ENCODE measurements at places on chromosomes 1 and 21.

GRCh38 chr1:165900576-165901380 is 73.4 kb downstream of the UCK2 start:
- peak overlapping the region; percentile 98 for H3K27ac ChIP-seq
- H3K4me3 ChIP-seq, result no peak overlapping the region
- DNase-seq, result no peak
- no peaks in the 10 kb centered on the region for H3K27me3 ChIP-seq

DNA sequence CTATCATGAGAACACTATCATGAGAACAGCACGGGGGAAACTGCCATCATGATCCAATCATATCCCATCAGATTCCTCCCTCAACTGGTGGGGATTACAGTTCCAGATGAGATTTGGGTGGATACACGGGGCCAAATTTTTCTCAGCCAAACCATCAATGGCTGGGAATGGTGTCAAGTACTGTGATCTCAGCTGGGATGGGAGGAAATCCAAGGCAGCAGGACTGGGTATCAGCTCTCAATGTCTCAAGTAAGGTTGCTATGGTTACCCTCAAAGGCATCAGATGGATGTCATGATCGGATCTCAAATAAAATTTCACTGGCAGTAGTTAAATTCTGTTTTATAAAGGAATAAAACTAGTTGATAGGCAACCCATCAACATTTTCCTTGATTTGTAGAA is 399.0 kb downstream of the KCNT2 start:
- H3K27ac ChIP-seq, result no peak overlapping the region
- no peaks in the 10 kb centered on the region for H3K4me1 ChIP-seq
- H3K4me3 ChIP-seq, result no peak overlapping the region
- no peaks in the 10 kb centered on the region for H3K27me3 ChIP-seq

GRCh38 chr21:28875078-28875477 is 117.6 kb downstream of the LTN1 start:
- H3K27me3 ChIP-seq, result no peaks in the 10 kb centered on the region
- H3K27ac ChIP-seq, result no peak overlapping the region
- H3K4me1 ChIP-seq, result no peaks in the 10 kb centered on the region
- peaks cover 27% of the 10 kb centered on the region for H3K36me3 ChIP-seq
- DNase-seq, result no peak
- H3K4me3 ChIP-seq, result no peak overlapping the region

GRCh38 chr1:205920861-205921569 is 22.2 kb downstream of the SLC26A9 start:
- no peaks in the 10 kb centered on the region for H3K36me3 ChIP-seq
- no peak overlapping the region for H3K27ac ChIP-seq
- no peak overlapping the region for H3K4me3 ChIP-seq
- H3K4me1 ChIP-seq, result peaks cover 3% of the 10 kb centered on the region
- peaks cover 2% of the 10 kb centered on the region for H3K27me3 ChIP-seq

GRCh38 chr1:40337443-40337842 is 20.4 kb upstream of the COL9A2 start:
- peaks cover 36% of the 10 kb centered on the region for H3K27me3 ChIP-seq
- H3K27ac ChIP-seq, result no peak overlapping the region
- H3K36me3 ChIP-seq, result peaks cover 2% of the 10 kb centered on the region
- H3K4me3 ChIP-seq, result no peak overlapping the region

DNA sequence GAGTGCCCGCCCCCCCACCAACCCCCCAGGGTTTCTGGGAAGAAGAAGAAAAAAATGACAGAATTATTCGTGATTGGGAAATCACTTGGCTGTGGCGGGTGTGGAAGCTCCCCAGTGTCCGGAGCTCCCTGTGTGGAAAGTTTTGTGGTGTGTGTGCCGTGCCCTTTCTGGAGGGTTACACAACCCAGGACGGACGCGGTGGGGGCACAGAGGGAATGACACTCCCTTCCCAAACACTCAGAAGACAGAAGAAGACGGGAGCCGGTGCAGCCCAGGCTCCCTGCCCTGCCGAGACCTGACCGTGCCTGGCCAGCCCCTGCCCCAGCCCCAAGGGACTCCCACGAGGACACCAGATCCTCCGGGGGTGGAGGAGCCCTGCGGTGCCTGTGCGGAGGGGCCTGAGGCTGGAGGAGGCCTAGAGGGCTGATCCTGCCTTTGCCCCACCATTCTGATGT is 33.0 kb upstream of the ADARB1 start:
- H3K27ac ChIP-seq, result peak overlapping the region; percentile 84
- H3K36me3 ChIP-seq, result no peaks in the 10 kb centered on the region
- no peaks in the 10 kb centered on the region for H3K27me3 ChIP-seq
- H3K4me3 ChIP-seq, result peak overlapping the region; percentile 51
- DNase-seq, result no peak
- H3K4me1 ChIP-seq, result peaks cover 36% of the 10 kb centered on the region

- no peak for DNase-seq
- peak overlapping the region; percentile 53 for H3K4me3 ChIP-seq
- H3K27ac ChIP-seq, result peak overlapping the region; percentile 99
Observed at GRCh38 chr1:8211251-8211882, 106.5 kb upstream of the SLC45A1 start.
